Mucosa of gallbladder (tissue), 1 donor: ENCODE measurements at places on chromosomes 12 and 14. TPM values are rescaled to one million over a fixed set of nuclear protein-coding genes. Genes with fewer than 3 reads are reported as not detected.

Gene LMBR1L
- total RNA-seq, result 53.1 TPM

Gene GLI1
- total RNA-seq, result 6.2 TPM

DNA sequence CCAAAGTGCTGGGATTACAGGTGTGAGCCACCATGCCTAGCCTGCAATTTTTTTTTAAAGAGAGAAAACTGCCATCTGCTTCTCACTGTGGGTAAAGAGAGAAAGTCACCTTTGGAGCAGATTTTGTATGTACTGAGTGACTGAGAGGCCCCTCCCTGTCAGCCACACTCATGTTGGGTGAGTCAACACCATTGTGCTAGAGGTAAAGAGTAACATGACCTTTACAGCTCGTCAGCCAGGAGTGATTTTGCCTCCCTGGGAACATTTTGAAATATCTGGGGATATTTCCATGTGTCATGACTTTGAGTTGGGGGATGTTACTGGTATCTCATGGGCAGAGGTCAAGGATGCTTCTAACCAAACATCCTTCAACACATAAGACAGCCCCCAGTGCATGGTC, 115.2 kb downstream of the KSR2 start:
- DNase-seq, result peak; percentile 64

DNA sequence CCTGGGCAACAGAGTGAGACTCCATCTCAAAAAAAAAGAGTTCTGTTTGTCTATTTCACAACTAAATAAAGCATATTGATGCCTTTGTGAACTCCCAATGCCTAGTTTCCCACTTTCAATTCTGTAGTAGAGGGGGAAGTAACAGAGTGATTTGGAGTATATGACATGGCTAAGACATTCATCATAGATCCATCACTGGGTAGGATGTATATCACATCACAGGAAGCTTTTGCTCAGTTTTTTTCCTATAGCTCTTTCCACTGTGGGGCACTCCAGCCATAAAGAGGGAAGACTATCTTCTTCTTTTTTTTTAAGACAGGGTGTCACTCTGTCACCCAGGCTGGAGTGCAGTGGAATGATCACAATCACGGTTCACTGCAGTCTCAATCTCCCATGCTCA, 154.0 kb upstream of the BCL2L14 start:
- no peak for DNase-seq

DNA sequence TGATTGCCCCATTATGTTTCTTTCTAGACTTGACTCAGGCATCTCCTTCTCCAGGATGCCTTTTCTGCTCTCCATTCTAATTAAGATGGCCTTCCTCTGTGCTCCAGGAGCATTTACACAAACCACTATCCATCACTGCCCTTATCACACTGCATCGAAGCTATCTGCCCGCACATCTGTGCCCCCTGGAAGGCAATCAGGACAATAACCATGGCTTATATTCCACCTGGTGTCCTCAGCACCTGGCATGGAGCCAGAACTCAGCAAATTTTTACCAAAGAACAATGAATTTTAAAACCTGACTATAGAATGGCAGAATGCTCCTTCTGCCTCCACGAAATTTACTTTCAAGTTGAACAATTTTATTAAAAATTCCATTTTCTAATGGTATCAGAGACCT, 465.8 kb downstream of the APAF1 start:
- DNase-seq, result no peak

Gene PTPRB
- total RNA-seq, result 26.0 TPM

GRCh38 chr12:24608637-24609285, 340.1 kb downstream of the BCAT1 start:
- no peak for DNase-seq

GRCh38 chr12:6167327-6168280, 32.6 kb upstream of the CD9 start:
- DNase-seq, result peak; percentile 58

DNA sequence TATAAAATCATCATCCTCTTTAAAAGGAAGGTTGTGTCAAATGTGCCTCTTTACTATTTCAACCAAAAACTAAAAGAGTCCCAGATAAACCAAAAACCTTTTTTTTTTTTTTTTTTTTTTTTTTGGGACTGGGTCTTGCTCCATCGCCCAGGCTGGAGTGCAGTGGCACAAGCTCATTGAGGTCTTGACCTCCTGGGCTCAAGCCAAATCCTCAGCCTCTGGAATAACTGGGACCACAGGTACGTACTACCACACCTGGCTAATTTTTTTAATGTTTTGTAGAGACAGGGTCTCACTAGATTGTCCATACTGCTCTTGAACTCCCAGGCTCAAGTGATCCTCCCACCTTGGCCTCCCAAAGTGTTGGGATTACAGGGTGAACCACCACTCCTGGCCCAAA, 16.4 kb upstream of the SELPLG start:
- DNase-seq, result no peak

Gene LRRK2
- 28.7 TPM for total RNA-seq

DNA sequence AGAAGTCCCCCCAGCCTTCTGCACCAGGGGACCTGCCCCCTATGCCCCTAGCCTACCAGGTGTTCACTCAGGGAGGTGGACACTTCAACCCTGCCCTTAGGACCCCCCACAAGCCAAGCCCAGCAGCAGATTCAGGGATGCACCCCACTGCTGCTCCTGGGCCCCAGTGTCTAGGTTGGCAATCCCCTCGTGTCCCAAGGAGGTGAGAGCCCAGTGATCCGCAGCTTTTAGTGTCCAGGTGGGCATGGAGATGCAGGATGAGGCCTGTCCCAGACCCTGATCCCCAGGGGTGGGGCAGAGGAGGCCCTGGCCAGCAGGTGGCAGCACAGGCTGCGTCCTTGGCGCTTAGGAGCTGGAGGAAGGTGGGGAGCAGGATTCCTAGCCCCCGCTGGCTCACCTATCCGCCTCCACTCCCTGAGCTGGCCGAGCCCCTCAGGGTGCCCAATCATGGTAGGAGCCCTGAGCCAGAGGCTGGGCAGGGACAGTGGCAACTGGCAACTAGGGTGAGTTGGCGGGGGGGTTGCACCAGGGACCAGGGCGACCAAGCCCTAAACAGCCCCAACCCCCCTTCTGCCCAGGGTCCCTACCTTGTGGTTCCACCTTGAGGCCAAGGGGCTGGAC, 4.1 kb downstream of the CKB start:
- DNase-seq, result peak; percentile 61

DNA sequence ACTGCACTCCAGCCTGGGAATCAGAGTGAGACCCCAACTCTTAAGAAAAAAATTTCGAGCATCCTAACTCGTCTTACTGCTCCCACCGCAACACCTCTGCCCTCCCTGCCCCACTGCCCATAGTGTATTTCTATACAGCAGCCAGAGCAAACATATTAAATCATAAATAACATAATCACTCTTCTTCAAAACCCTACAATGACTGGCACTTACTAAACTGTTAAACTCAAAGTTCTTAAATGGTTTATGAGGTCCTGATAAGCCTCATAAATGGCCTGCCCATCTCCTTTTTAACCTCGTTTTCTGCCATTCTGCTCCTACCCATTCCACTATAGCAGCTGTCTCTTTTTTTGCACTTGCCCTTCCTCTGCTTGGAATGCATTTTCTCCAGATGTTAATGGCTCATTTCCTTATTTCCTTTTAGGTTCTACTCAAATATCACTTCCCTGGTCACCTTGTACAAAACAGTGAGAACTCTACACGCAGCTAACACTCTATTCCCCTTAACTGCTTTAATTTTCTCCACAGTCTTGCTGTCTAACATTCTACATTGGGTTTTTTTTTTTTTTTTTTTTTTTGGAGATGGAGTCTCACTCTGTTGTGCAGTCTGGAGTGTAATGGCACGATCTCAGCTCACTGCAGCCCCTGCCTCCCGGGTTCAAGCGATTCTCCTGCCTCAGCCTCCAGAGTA, 45.2 kb downstream of the CDK17 start:
- DNase-seq, result no peak

DNA sequence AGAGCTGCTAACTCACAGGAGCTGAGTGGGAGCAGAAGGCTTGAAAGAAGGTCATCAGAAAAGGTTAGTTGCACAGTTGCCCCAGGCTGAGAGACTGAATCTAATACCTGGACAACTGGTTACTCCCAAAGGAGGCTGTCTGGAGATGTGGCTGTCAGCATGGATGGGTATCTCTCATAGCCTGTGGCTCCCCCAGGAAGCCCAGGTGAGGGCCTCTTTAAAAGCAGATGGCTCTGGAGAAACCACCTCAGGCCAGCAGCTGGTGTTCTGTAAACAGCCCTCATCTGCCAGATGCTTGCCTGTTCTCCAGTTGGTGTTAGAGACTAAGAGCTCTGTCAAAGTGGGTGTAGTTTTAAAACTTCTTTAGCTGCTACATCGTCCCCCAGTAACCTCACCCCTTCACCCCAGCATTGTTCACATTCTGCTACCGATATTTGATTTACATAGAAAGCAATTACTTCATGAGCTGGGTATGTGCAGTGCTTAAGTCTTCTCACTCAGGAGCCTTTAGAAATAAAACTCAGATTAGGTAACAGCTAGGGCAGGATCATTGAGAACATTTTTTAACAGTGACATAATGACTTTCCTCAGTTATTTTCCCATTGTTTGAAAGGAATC, 25.8 kb downstream of the DACT1 start:
- DNase-seq, result peak; percentile 26

Gene CALCOCO1
- total RNA-seq, result 188 TPM

Gene PRH2
- total RNA-seq, result not detected

Gene SDR9C7
- not detected for total RNA-seq

Gene ALX1
- not detected for total RNA-seq

GRCh38 chr12:74906224-74906623, 303.4 kb downstream of the KCNC2 start:
- DNase-seq, result no peak

Gene SSPN
- total RNA-seq, result 64.4 TPM

Gene C3AR1
- total RNA-seq, result 20.5 TPM

DNA sequence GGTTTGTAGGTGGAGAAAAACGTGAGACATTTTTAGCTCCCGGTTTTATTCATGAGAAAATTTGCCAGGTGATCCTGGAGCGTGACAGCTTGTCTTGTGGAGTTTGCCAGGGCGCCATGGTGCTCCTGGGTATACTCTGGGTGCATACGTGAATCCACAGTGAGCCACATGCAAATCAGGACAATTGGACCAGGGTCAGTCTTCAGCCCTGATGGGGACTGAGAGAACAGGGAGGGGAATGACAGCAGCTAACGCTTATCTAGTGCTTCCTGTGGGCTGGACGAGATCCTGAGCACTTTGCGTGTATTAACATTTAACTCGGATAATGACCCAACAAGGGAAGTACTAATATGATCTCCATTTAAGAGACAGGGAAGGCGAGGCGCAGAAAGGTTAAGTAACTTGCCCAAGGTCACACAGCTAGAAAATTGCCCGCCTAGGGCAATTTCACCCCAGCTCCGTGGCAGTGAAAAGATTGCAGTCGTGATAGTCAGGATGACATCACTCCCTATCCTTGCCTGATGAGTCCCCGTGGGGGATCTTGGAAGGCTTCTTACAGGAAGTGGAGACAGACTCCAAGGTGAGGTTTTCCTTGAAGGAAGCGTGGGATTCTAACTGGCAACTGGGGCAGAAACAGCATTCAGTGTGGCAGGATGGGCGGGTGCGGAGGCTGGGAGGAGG, 118.4 kb upstream of the NCOR2 start:
- DNase-seq, result no peak

GRCh38 chr12:79000501-79000900, 135.9 kb downstream of the SYT1 start:
- DNase-seq, result no peak

Gene ACVRL1
- 37.1 TPM for total RNA-seq

GRCh38 chr12:19546027-19546426, 106.7 kb downstream of the AEBP2 start:
- DNase-seq, result no peak

Gene TC2N
- 104 TPM for total RNA-seq

Gene TAS2R46
- total RNA-seq, result 0.46 TPM

Gene PLEKHH1
- total RNA-seq, result 35.6 TPM
